ENCODE measurements at places on chromosomes 6 and 20.

- no peak for DNase-seq
Measured at GRCh38 chr6:9984607-9985006, 430.3 kb downstream of the TFAP2A start.

GRCh38 chr20:1391640-1392442, 1.0 kb downstream of the FKBP1A start:
- DNase-seq, result no peak

GRCh38 chr6:152499931-152500330, 137.2 kb downstream of the SYNE1 start:
- DNase-seq, result no peak

GRCh38 chr6:99592900-99593299, 13.7 kb upstream of the PRDM13 start:
- DNase-seq, result no peak

GRCh38 chr6:75267461-75267860, 17.1 kb downstream of the TMEM30A start:
- DNase-seq, result no peak

- DNase-seq, result no peak
Measured at GRCh38 chr6:33822575-33823395, 19.0 kb upstream of the MLN start.

- DNase-seq, result no peak
Measured at GRCh38 chr6:82612475-82613039, 248.9 kb downstream of the TPBG start.

GRCh38 chr6:92176666-92177065, 1242.7 kb downstream of the EPHA7 start:
- DNase-seq, result no peak

- DNase-seq, result no peak
Measured at GRCh38 chr20:59576216-59576953, 28.0 kb upstream of the PHACTR3 start.

DNA sequence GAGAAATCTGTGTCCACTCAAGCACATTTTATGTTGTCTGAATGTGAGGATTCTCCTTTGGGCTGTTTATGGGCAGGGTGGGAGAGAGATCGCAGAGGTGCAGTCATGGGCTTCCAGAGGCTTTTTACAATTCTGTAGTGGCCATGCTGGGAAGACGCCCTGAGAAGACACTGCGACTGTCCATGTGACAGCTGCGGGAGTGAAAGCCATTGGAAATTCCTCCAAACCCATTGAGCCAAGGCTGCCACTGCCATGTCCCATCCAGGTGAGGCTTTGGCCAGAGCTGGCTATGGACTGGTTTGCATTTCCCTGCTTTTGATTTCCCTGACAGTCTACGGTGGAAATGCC, 216.9 kb upstream of the ECI2 start:
- no peak for DNase-seq

- no peak for DNase-seq
Measured at GRCh38 chr6:95978230-95978629, 37.5 kb upstream of the FUT9 start.

DNA sequence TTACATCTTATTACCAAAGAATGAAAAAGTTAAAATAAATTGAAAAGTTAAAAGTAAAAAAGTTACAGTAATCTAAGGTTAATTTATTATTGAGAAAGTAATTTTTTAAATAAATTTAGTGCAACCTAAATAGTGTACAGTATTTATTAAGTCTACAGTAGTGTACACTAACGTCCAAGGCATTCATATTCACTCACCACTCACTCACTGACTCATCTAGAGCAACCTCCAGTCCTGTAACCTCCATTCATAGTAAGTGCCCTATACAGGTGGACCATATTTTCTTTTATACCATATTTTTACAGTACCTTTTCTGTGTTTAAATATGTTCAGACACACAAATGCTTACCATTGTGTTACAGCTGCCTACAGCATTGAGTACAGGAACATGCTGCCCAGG, 624.7 kb upstream of the NOX3 start:
- DNase-seq, result no peak

GRCh38 chr6:30135147-30135546, 793 bp upstream of the TRIM40 start:
- DNase-seq, result no peak

- no peak for DNase-seq
Measured at GRCh38 chr6:45445364-45445748, 67.6 kb upstream of the SUPT3H start.

DNA sequence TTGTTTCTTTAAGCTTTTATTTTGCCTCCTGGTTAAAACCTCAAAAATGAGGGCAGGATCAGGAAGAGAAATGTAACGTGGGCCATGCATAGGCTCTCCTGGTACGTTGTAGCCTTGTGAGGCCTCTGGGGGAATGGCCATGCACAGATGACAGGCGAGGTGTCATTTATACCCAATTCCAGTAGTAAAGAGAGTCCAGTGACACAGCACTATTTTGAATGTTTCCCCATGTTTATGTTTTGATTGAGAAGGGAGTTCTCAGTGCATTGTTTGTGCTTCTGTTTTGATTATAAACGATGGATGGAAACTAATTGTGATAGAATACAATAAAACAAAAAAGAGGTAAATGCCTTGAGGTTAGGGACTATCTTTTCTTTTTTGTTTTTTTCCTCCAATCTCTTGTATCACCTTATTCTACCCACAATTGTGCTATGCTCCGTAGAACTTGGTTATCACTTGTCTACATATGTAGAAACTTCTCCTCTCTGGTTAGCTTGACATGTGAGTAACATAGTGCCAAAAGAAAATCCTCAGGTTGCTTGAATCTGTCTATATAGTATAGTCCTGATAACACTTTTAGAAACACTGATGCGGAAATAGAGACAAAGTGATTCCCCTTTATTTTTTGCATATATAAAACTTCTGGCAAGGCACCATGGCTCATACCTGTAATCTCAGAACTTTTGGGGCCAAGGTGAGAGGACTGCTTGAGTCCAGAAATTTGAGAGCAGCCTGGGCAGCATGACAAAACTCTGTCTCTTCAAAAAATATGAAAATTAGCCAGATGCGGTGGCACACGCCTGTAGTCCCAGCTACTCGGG, 6.9 kb upstream of the SMIM28 start:
- DNase-seq, result no peak

DNA sequence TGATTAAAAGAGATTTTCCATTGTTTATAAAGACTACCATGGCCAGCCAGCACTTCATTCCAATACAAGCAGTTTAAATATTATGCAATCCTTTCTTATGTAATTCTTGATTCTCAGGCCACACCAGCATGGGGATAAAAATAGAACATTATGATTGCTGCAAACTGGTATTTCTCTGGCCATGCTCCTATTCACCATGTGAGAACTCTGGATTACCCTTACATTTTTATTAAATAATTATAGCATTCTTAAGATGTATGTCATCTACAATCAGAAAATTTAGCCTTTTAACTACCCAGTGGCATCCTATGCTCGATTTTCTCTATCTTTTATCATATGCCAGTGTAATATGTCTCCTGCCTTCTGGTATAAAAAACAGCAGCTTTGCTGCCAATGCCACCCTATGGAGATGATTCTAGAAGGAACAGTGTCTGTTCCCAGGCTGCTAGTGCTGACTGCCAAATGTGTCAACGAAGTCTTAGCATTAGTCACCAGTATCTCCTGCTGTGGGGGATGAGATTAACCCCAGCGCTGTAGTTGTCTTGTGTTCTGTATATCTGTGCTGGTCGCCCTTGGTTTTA, 501.4 kb downstream of the BCKDHB start:
- DNase-seq, result no peak

DNA sequence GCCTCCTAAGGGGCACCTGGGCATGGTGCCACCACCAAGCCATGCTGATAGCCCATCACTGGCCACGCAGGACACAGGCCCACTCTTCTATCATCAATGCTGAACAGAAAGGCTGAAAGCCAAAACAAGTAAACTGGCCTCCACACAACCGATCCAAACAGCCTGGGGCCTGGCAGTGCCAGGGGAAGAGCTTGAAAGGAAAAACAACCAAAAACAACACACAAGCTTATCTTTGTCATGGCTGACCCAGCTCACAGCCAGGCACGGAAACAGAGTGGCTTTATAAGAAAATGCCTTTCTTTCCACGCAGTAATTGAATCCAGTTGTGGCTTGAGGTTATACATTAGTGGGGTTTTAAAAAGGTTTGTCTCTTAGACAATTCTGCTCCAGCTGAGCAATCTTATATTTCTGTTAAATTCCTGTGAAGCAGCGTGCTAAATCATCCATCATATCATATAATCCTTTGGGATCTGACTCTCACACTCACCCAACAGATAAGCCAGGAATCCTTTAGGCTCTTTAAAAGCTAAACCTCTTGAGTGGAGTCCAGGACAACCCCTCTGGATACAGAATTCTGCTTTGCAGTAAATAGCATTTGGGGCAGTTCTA, 65.4 kb upstream of the SLC22A16 start:
- no peak for DNase-seq

GRCh38 chr6:49550492-49551077, at the start of gene C6orf141:
Gene C6orf141, plus strand, starts transcription at chr6:49550668. Its CDS starts 125 bp downstream, at chr6:49550793.
- DNase-seq, result no peak

- no peak for DNase-seq
Measured at GRCh38 chr6:36581716-36582115, 12.4 kb upstream of the SRSF3 start.

- DNase-seq, result no peak
Measured at GRCh38 chr6:147053311-147053921, 150.8 kb upstream of the STXBP5 start.

DNA sequence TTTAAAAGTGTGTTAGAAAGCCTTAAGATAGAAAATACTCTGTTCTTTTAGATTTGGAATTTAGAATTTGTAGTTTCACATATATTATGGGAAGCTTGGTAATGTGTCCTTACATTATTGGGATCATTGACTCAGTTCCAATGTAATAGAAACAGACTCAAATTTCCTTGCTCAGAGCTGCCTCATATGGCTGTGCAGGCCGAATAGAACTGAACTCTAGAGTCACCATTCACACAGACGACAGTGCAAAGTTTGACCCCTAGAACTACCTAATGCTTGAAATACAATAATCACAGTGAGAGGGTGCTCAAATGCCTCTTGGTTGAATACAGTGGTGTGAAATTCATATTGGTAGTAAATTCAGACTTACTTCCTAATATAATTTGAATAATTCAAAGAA, 482.7 kb upstream of the CITED2 start:
- no peak for DNase-seq

DNA sequence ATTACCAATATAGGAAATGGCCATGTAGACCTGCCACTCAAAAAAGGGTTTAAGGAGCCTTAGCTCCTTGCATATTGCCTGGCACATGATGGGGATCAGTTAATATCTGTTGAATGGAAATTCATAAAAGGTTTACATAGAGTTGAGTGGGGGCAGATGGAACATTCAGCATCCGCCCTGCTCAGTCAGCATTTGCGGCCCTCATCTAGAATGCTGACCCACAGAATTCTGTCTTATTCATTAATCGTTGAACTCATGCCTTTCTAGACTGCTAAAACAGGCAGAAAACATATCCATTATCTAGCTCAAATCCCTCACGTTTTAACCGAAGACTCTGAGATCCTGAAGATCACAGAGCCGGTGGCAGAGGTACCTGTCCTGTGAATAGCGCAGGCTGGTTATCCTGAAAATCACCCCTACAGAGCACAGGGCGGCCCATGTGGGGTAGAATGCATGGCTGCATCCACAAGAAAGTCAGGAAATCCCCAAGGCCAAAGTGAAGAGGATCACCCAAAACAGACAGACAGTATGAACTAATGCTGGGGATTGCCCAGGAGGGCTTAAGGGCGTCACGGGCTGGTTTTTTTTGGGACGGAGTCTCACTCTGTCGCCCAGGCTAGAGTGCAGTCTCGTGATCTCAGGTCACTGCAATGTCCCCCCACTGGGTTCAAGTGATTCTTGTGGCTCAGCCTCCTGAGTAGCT, 59.9 kb downstream of the CNBD2 start:
- DNase-seq, result no peak
